ENCODE measurements at places on chromosomes 16 and 17.

GRCh38 chr16:78524066-78524595, 424.7 kb downstream of the WWOX start:
- DNase-seq, result no peak

DNA sequence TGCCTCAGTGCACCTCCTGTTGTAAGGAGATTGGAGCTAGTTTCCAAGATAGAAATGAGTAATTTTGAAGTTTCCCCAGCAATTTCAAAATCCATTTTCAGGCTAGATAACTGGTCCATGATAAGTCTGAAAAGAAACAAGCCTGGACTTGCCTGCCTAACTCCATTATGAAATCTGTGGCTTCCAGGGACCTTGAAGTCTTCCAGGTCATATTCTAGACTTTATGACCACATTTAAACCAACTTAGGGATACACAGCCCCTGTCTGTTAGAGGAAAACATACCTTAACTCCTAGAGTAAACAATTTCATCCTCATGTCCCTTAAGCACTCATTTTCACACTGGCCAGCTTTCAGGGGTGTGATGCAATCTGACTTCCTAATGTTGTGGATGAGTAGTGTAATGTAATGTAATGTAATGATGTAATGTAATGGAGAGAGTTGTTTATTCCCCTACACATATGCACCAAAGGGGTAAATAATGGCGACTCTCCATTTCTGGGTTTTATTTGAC, 96.7 kb upstream of the FAM20A start:
- DNase-seq, result no peak

- DNase-seq, result no peak
These were observed 100.8 kb upstream of the CDH5 start for GRCh38 chr16:66265556-66266141.

GRCh38 chr17:45320349-45320930, 3.6 kb upstream of the MAP3K14 start:
- no peak for DNase-seq

GRCh38 chr17:76405607-76405966, 21.2 kb downstream of the SPHK1 start:
- no peak for DNase-seq

DNA sequence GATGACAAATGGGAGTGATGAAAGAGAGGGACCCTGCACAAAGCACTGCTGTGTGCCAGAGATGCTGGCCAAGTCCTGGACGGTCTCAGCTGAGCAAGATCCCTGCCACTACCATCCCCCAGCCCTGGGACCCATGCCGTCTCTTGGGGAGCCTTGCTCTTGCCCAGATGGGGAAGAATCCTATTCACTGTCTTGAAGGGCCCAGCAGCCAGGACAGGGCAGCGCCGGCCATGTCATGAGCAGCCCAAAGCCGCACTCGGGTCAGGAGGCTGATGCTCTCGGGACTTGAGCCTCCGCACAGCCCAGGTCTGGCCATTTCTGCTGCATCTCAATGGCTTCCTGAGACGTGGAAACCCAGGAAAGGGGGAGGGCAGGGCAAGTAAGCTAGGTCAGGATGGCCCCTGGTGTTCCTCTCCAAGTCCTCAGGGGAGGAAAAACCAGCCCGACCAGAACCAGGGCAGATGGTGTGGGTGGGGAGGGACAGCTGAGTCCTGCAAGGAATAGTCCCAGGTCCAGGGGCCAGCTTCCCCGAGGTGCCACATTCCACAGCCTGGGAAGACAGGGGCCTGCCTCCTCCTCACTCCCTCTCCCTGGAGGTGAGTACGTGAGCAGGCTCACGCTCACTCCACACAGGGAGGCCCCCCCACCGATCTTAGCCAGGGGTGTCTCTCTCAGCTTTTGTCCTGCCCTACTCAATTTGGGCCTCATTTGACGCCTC, 7.8 kb upstream of the KRT19 start:
- DNase-seq, result no peak

- no peak for DNase-seq
These were observed 190.3 kb upstream of the MAF start for GRCh38 chr16:79790854-79791253.

DNA sequence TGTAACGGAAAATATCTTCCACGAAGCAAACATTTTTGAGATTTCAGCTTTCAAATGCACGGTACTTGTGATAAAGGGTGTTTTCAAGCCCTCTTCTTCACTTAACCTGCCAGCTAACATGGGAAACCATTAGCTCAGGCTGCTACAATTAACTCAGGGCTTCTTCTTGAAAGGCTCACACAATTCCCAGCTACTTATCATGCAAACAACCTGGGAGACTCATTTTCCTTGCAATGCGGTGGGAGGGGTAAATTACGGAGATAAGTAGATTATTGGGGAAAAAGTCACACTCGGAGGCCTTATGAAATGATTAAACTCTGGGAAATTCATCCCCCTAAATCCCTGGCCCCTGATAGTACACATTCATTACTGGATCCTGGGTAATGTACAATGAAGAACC, 266.4 kb downstream of the STX8 start:
- DNase-seq, result no peak

DNA sequence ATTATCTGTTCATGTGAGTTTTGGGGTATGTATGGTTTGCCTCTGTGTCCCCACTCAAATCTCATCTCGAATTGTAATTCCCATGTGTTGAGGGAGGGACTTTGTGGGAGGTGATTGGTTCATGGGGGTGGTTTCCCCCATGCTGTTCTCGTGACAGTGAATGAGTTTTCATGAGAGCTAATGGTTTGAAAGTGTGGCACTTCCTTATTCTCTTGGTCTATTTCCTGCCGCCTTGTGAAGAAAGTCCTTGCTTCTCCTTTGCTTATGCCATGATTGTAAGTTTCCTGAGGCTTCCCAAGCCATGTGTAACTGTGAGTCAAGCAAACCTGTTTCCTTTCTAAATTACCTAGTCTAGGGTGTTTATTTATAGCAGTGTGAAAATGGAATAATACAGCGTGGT, 128.1 kb upstream of the HS3ST4 start:
- DNase-seq, result no peak

DNA sequence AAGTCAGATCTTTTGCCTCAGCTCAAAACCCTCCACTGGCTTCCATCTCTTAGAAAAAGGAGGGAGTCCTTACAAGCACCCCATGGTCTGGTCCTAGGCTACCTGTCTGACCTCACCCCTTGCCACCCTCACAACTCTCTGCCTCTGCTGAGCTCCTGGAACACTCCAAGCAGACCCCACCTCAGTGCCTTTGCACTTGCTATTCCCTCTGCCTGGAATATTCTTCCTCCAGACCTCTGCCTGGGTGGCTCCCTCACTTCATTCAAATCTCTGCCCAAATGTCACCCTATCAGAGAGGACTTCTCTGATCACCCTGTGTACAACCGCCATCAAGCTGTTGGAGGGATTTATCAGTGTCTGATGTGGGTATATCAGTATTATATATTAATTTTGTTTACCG, 37.4 kb downstream of the PMFBP1 start:
- DNase-seq, result no peak

- DNase-seq, result no peak
These were observed 271.5 kb downstream of the SOX9 start for GRCh38 chr17:72392056-72393010.

DNA sequence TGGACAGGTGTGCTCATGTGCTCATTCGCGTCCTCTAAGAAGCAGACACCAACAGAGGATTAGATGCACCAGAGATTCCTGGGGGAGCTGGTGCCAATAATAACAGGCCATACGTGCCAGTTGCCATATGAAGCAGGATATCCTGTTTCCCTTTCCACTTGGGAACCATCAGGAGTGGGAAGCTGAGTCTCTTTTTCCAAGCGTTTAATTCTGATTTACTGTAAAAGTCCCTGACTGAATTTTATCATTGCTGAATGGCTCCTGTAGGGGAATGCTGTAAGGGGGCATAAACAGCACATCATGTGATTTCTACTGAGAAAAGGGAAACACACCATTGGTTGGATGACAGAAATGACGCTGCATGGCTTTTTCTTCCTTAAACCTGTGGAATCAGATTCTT, 113.3 kb downstream of the IRF8 start:
- DNase-seq, result no peak

DNA sequence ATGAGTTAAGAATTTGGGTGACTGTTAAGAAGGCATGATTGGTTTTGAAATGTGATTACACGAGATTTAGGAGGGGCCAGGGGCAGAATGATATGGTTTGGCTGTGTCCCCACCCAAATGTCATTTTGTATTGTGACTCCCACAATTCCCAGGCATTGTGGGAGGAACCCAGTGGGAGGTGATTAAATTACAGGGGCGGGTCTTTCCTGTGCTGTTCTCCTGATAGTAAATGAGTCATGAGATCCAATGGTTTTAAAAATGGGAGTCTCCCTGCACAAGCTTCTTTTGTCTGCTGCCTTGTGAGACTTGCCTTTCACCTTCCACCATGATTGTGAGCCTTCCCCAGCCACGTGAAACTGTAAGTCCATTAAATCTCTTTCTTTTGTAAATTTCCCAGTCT, 34.6 kb downstream of the TMEM100 start:
- no peak for DNase-seq

DNA sequence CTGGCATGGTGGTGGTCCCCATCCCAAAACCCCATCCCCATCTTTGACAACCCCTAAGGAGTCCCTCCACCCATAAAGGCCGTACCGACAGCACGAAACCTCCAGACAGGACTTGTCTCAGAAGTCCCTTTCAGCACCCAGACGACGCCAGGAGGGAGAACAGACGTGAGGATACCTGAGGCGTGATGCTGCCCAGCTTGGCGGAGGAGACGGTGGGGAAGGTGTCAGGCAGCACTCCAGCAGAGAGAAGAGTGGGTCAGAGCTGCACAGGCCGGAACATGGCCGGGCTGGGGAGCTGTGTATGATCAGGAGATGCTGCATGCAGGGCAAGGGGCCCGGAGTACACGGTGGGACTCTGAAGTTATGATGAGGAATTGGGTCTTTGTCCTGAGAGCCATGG, 244.2 kb downstream of the GSG1L start:
- DNase-seq, result no peak

GRCh38 chr17:78694805-78695531, 87.1 kb downstream of the CYTH1 start:
- no peak for DNase-seq

DNA sequence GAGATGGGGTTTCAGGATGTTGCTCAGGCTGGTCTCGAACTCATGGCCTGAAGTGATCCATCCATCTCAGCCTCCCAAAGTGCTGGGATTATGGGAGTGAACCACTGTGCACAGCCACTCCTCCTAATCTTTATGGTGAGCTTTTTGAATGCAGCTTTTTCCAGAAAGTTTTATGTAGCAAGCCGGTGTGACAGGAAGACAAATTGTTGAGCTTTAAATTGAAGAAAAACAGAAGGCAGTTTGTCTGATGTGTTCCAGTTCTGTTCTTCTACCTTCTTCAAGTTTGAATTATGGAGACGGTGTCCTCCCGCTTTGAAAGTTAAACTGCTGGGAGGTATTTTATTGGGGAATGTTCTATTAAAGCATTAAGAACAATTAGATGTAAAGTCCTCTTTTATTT, 177.1 kb downstream of the SNX29 start:
- no peak for DNase-seq

- DNase-seq, result no peak
These were observed at the start of gene CASKIN1 for GRCh38 chr16:2196162-2196980. Gene CASKIN1 (minus strand): TSS chr16:2196605. CDS start chr16:2196432, 173 bp downstream.

DNA sequence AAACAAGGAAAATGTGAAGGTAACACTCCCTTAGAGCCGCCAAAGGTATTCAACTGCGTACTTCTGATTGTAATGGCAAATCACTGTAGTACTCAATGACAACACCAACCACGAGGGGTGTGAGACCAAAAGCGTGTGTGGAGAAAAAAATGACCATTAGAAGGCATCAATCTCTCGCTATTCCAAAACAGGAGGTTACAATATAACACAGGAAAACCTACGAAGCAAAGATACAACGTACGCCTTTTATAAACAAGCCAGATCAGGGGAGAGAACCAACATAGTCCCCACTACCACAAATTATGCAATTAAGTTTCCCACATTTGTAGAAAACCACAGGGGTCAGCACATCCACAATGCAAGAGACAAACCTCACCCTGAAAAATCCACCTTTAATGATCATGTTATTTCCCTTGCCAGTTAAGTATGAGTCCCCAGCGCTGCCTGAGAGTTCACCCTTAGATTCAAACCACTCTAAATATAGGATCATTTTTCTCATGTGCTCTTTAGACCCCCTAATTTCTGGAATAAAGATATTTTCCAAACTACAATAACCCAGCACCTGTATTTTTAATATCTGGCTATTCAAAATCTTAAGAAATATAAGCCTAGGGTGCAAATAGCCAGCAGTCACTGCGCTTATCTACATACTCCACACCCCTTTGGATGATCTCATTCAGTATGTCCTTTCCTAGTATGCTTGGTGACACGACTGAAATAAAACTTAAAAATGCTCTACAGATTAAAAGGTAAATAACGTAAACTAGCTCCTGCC, 12.4 kb downstream of the TEX14 start:
- no peak for DNase-seq

DNA sequence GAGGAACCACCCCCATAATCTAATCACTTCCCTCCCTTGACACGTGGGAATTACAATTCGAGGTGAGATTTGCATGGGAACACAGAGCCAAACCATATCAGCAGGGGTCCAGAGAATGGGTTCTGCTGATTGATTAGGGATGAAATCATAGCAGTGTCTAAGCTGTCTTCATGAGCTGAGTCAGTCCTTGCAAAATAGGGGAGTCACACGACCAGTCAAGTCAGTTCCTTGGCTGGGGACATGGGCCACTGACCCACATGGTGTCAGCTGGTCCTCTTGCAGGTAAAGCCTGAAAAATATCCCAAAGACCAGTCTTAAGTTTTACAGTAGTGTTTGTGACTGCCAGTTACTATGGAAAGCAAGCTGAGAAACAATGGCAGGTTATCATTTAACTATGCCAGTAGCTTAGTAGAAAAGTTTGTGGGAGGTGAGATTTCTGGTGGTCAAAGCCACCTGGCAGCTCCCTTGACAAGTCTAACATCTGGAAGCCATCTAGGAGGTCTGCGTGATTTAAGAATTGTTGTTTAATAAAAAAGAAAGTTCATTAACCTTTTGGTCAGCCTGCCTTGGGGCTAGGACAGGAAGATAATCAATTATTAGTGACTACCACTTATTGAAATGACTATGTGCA, 15.7 kb upstream of the ATF7IP2 start:
- no peak for DNase-seq

DNA sequence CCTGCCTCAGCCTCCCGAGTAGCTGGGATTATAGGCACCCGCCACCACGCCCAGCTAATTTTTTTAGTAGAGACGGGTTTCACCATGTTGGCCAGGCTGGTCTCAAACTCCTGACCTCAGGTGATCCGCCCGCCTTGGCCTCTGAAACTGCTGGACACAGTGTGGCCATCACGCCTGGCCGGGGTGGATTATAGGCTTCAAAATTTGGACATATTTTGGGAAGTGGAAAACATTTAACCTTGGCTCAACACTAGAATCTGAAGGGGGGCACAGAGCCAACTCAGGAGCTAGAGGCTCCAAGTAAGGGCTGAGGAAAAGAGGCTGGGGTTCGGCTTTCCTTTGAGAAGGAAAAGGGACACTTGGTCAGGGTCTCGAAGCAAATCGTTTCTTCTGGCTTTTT, 2.2 kb upstream of the CDK5R1 start:
- DNase-seq, result no peak

- DNase-seq, result no peak
These were observed 78.1 kb downstream of the GP2 start for GRCh38 chr16:20249211-20249610.

Data from activated CD4-positive, alpha-beta T cell treated with anti-CD3 and anti-CD28 coated beads, Interleukin-2, amount 50 U/mL, for 48 hours (primary cell).